Retinal pigment epithelial cell (primary cell): ENCODE measurements at places on chromosomes 16 and 17.
A peak's percentile ranks its signal among the peaks of the same experiment; 100 is the strongest.

DNA sequence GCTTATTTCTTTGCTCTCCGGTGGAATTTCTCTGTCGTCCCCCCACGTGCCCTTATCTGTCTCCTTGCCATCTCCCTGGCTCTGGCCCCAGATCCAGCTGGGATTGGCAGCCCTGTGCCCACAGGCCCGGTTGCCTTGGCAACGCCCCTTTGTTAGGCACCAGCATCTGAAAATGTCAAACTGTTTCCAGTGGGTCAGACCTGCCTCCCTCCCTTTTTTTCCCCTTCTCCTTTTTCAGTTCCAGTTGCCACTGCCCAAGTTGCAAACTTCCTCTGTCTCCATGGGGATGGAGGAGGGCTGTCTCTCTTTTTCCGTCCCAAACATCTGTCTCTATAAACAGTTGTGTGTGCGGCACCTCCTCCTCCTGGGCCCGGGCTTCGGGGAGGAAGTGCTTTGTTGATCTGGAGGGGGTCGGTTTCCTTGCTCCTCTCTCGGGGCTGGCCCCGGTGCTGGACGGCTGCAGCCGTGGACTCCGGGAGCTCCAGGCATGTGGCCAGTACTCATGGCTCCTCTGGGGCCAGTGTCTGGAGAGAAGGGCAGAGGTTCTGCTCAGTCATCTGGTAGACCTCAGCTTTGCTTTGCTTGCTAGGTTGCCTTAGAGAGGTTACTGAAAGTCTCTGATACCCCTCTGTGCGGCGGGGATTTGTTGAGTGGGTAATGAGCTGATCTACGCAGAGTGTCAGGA is 35.3 kb downstream of the SOCS3 start:
- DNase-seq: no peak

GRCh38 chr17:3964203-3965117 is at the start of gene ATP2A3:
ATP2A3 (minus strand) TSS chr17:3964437; CDS start chr17:3964291, 146 bp downstream.
- no peak for DNase-seq

DNA sequence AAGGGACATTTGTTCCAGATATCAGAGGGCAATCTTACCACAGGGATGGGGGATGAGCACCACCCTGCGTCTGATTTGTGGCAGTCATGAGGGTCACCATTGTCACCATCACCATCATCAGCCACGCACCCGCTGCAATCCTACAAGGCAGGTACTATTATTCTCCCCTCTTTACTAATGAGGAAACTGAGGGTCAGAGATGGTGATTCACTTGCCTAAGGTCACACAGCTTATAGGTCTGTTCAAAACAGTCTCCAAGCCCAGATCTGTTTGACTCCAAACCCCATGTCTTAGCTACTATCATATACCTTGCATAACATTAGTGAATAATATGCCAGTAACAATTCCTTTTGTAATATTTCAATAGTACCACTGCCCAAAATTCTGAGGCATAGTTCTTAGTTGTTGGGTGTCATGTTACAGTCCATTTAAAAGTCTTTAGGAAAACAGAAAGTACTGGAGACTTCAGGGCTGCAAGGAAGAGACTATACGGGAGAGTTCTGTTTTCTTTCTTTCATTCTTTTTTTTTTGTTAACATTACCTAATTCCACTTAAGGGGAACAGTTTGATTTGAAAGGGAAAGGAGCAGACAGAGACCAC is 166.4 kb downstream of the C16orf95 start:
- DNase-seq: no peak

GRCh38 chr17:36507266-36507665 is 20.8 kb downstream of the ZNHIT3 start:
- no peak for DNase-seq

GRCh38 chr16:1859650-1860049 is 12.3 kb downstream of the MEIOB start:
- DNase-seq: no peak

GRCh38 chr17:68801335-68802247 is 153.6 kb downstream of the ABCA8 start:
- no peak for DNase-seq

- DNase-seq: no peak
Measured at GRCh38 chr17:39643271-39643670, 6.3 kb downstream of the STARD3 start.

DNA sequence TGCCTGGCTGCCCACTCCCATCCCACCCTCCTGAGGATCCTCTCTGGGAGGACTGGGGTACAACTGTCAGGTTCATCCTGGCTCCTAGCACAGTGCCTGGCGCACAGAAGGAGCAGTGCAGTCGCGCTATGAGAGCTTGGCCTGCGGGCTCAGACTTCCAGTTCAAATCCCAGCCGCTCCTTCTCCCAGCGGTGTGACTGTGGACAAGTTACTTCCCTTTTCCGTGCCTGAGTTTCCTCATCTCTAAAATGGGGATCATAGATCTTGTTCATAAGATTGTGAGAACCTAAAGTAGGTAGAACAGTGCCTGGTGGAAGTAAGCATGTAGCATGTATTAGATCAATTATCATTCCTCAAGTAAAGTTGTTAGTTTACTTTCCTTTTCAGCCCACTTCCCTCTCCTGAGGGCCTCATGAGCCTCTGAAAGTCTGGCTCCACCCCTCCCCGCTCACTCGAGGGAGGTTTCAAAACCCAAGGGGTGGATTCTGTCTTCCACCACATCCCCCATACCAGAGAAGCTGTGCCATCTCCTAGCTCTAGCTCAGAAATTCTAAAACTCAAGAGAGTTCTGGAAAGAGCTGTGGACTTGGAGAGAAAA is 19.9 kb upstream of the COL1A1 start:
- DNase-seq: no peak

GRCh38 chr16:16830973-16831372 is 452.0 kb downstream of the NPIPA7 start:
- no peak for DNase-seq

DNA sequence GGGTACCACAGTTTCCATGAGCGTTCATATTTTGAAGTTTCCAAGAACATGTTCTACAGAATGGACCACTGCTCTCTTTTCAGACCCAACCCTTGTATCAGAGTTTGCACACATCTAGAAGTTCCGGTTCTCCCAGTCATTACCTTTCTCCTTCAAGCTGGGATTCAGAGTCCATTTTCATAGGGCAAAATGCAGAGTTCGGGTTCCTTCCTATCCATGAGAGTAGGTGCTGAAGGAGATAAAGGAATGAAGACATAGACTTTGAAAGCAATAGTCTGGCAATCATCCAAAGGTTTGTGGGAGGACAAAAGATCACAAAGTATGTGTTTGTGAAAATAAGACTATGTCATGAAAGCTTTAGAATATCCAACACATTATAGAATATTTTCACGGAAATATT is 699.6 kb downstream of the MAF start:
- DNase-seq: no peak

DNA sequence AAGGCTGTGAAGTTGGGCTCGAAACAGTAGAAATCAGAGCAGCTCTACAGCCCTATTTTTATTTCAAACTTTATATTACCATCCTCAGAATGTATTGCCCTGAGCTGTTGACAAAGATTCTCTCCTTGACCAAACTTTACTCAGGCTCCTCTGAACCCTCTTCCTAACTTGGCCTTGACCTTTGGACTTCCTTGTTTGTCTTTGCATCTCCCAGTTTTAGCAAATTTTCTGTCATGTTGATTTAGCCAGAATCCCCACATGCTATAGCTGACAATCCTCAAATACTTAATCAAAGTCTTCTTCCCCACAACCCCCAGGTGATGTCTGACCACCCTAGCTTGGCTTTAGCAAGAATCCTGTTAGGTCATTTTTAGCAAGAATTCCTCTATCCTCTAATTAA is 87.4 kb upstream of the GRIN2A start:
- DNase-seq: no peak

- no peak for DNase-seq
Measured at GRCh38 chr17:7237761-7238419, 1.4 kb downstream of the PHF23 start.

- DNase-seq: no peak
Measured at GRCh38 chr17:30997842-30998241, 27.0 kb downstream of the RNF135 start.

DNA sequence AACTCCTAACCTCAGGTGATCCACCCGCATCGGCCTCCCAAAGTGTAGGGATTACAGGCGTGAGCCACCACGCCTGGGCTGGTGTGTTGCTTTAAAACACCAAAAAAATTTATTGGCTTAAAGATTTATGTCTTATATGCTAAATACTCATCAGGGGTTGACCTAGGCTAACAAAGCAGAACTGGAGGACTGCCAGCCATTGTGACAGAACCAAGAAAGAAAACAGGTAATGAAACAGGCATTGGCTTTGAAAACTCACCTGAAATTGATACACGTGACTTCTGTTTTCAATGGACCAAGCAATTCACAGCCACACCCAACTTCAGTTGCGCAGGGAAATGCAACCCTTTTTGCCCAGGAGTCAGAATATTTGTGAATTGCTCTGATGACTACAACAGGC is 4.9 kb upstream of the PHAF1 start:
- no peak for DNase-seq

GRCh38 chr16:8936421-8936820 is 27.3 kb downstream of the USP7 start:
- no peak for DNase-seq

- DNase-seq: peak; percentile 73
Measured at GRCh38 chr17:15462976-15463772, 4.2 kb downstream of the CDRT4 start.

- DNase-seq: peak; percentile 77
Measured at GRCh38 chr16:77555791-77556190, 121.0 kb upstream of the ADAMTS18 start.

GRCh38 chr16:26667307-26667706 is 399.4 kb upstream of the C16orf82 start:
- DNase-seq: no peak

DNA sequence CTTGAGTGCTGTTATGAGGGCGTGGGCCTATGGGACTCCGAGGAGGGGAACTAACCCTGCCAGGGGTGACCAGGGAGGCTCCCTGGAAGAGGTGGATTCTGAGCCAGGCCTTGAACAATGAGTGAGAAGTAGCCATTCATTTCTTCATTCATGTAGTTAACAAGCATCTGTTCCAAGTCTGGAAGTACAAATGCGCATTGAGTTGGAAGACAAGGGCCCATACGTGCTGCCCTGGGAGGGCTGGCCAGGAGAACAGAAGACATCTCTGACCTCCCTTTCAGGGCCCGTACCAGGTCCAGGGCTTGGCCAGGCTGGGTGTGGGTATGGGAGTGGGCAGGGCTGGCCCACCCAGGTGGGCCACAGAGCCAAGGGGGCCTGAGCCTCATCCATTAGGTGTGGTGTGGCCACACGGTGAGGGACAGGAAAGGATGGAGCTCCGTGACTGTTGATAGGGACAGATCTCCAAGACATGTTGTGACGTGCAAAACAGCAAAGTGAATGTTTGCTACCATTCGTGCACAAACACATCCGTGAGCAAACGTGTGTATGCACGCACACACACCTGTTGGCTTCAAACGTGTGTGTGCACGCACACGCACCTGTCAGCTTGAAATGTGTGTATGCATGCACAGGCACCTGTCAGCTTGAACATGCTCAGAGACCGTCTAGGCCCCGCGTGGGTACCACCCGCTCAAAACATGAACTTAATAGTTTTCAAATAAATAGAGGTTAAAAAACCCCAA is 46.8 kb downstream of the ZDHHC7 start:
- DNase-seq: no peak

DNA sequence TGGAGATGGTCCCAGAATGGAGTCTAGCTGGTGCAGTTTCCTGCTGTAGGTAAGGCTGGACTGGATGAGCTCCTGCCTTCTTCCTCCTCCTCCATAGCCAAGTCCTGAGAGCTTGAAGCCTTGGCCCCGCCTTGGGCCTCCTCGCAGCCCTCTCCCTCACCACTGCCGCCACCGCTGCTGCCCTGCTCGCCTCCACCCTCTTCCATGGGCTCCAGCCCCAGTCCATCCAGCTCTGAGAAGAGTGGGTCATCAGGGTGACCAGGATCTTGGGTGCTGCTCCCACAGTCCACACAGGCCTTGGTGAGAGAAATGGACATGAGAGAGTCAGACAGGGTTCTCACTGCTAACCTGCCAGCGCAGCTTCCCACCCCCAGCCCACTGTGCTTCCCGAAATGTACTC is 11.2 kb downstream of the PER1 start:
- DNase-seq: no peak

- DNase-seq: no peak
Measured at GRCh38 chr17:29563816-29564215, 3.0 kb downstream of the ABHD15 start.

DNA sequence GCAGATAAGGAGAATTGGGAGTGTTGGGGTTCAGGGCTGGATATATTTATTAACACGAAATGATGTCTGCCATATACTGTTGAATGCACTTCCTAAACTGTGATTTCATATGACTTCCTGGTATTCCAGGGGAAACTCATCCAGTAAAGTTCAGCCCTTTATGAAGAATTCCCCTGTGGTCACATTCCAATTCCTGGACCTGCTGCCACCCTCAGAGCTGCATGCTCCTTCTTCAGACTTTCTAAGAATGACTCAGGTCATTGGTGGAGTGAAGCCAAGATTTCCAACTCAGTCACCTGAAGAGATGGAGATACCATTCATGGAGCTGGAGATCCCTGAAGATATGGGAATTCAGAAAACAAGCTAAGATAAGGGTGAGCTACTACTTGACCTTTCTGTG is 114.2 kb upstream of the TMEM97 start:
- no peak for DNase-seq

GRCh38 chr16:85428168-85428898 is 184.8 kb upstream of the GSE1 start:
- no peak for DNase-seq

GRCh38 chr17:14295676-14296075 is 5.2 kb upstream of the HS3ST3B1 start:
- no peak for DNase-seq

GRCh38 chr16:67719778-67720144 is 645 bp upstream of the GFOD2 start:
- peak; percentile 9 for DNase-seq

GRCh38 chr17:45705123-45706009 is 78.8 kb upstream of the CRHR1 start:
- DNase-seq: no peak

DNA sequence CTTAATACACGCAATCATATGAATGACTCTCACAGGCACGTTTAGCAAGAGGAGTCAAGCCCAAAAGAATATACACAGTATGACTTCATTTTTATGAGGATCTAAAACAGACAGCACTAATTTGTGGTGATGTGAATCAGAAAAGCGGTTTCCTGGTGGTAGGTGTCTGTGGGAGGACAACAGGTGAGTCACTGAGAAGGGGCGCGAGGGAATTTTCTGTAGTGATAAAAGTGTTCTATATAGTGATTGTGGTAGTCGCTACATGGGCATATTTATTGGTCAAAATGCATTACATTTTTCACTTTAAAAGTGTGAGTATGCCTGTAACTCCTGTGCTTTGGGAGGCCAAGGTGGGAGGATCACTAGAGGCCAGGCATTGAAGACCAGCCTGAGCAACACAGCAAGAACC is 7.6 kb upstream of the TNRC6A start:
- DNase-seq: no peak
